ENCODE measurements at places on chromosomes 7 and 10.

GRCh38 chr10:6320320-6321010, 117.7 kb downstream of the PFKFB3 start:
- no peak for DNase-seq

GRCh38 chr7:375321-375831, 85.4 kb downstream of the FOXL3 start:
- no peak for DNase-seq

DNA sequence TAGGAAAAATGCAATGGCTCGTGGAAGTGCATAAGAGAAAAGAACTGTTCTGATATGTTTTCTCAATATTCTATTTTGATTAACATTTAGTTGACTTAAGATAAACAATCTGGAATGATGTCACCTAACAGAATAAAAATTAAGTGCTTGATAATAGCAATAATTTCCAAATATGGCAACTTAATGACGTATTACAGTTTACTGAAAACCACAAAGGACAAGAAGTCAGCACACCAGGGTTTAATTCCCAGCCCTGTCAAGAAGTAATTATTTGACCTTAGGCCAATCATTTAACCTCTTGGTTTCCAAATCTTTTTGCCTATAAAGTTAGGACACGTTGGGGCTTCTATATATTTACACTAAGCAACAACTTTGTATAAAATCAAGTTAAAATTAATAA, 95.7 kb downstream of the CABCOCO1 start:
- DNase-seq, result no peak

GRCh38 chr10:63236113-63236935, 103.2 kb downstream of the NRBF2 start:
- no peak for DNase-seq
